ENCODE measurements at places on chromosomes 2 and 18.
A peak's percentile ranks its signal among the peaks of the same experiment; 100 is the strongest.

DNA sequence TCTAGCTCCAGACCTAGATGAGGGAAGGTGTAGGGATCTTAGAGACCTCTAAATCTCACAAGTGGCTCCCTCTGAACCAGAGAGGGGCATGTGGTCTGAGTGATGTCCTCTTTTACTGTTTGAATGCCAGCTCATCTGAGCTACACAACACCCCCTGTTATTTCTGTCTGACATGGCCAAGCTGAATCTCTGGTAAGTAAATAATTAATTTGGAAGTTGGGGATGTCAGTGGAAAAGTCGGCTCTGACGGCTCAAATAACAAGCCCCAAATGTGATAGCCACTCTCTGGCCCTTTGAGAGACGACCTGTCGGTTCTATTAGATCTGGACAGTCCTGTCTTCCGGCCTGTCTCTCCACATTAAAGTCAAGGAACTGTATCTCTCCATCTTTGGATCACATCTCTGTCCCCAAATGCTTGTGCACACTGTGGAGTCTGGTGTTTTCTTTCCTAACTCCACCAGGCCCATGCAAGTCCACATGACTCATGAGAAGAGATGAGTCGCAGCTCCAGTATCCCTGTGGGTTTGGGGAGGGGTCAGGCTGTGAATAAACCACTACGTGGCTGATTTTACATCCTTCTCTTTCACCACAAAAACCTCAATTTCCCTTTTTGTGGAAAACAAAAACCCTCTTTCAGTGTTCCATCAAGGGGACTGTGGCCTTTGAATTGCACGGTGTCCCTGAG, 52.5 kb downstream of the SETBP1 start:
- DNase-seq = peak; percentile 28

DNA sequence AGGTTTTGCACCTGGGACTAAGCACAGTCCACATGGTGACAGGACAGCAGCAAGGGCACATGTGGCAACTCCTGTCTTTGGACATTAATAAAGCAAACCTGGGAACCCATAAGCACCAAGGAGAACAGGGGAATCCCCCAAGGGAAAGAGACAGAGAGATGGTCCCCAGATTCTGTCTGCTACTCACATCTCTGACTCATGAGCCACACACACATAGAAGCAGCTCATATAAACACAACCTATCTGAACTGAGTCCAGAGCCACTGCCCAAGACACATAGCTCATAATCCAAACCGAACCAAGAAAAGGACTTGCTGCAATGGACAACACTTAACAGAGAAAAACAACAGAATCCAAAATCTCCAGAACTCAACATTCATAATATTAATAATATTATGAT, 82.5 kb downstream of the OSBPL1A start:
- DNase-seq = no peak

DNA sequence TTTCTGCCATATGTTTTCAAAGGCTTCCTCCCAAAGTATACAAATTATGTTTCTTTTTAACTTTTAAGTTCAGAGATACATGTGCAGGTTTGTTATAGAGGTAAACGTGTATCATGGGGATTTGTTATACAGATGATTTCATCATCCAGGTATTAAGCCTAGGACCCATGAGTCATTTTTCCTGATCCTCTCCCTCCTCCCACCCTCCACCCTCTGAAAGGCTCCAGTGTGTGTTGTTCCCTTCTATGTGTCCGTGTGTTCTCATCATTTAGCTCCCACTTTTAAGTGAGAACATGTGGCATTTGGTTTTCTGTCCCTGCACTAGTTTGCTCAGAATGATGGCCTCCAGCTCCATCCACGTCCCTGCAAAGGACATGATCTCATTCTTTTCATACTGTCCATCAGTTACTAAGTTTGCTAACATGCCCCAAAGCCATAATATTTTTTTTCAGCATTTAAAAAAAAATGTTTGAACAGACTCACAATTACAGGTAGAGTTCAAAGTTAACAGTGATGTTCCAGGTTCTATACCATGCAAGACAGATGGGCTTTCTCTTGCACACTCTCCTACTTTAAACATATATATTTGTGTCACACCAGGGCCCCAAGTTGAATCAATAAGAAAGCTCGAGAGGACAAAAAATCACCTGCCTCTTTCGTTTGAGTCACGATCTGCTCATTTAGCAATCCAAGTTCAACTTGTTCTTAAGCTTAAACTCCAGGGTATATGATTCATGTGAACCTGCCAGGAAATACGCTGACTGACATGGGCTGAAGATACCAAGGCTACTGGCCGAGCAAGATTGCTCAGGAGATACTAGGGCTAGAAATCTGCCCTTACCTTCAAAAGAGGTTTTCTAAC, 77.6 kb downstream of the AP1S3 start:
- no peak for DNase-seq

- DNase-seq = no peak
Observed at GRCh38 chr2:69789772-69790600, 39.5 kb upstream of the GMCL1 start.

- no peak for DNase-seq
Observed at GRCh38 chr2:174551697-174552096, 45.9 kb downstream of the WIPF1 start.

- DNase-seq = no peak
Observed at GRCh38 chr2:25373269-25373981, 31.7 kb upstream of the DNMT3A start.

DNA sequence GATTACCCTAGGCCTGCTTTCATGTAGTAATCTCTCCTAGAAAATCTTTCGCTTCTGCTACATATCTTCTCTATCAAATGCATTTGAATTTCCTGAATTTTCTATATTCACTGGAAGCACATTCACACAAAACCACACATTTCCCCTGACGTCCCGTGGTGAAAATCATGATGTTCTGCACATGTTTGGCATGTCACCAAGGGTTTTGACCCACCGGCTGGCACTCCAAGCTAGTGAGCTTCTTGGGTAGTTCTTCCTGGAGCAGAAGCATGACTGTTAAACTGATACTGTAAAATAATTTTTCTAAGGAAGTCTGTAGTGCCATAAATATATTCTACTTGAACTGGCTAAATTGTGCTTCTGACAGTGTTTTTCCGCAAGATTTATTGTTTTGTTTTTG, 510.1 kb upstream of the SLC8A1 start:
- DNase-seq = no peak

- no peak for DNase-seq
Observed at GRCh38 chr2:3162442-3163077, 215.1 kb downstream of the EIPR1 start.

DNA sequence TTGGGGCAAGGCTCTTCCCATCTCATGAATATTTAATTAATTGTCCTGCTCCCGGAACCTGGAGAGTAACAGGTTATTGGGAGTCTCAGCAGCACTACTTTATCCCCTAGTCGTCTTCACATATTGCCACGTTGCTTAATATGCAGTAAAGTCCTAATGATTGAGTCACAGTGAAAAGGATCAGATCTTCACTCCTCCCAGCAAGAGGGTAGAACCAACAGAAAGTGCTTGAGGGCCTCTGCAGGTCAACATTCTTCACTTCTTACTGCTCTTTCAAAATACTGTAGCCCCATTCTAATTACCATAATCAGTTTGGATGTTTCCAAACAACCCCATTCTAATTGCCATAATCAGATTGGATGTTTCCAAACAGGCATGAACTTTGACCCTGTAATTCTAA, 801.0 kb downstream of the LRRTM4 start:
- DNase-seq = no peak

- DNase-seq = no peak
Observed at GRCh38 chr2:159849160-159849813, 51.3 kb upstream of the CD302 start.

DNA sequence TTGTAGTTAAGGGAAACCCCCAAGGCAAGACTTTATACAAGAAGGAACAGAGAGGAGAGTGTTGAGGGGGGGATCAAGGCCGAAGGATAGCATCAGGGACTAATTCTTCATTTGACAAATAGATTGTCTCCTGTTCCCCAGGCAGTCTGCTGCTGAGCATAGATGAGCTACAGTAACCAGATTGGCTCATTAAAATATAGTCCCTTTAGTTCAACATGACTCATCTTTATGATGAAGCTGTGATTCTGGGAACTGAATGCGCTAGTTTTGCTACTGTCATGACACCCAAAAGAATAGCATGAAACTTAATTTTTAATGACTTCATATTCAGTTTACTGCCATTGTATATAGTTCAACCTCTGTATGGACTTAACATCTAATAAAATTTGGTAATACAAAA, 35.5 kb downstream of the TMEFF2 start:
- DNase-seq = no peak

- no peak for DNase-seq
Observed at GRCh38 chr2:160303076-160303475, 103.0 kb upstream of the ITGB6 start.

DNA sequence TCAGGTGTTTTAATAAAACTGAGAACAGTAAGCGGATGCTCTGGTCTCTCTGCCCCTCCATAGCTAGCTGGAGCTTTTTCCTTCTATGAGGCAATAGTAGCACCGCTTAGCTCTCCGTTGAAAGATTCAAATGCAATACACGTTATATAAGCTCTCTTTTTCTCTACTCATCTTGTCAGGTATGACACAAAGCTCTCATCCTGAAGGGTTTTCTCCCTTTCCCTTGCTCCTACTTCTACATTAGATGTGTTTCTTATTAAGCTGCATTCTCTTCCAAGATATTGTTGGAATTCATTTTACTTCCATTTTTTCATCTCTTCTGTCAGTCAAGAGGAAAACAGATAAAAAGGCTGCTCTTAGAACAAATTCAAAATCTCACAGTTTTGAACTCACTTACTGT, 434.6 kb upstream of the DDX18 start:
- no peak for DNase-seq

DNA sequence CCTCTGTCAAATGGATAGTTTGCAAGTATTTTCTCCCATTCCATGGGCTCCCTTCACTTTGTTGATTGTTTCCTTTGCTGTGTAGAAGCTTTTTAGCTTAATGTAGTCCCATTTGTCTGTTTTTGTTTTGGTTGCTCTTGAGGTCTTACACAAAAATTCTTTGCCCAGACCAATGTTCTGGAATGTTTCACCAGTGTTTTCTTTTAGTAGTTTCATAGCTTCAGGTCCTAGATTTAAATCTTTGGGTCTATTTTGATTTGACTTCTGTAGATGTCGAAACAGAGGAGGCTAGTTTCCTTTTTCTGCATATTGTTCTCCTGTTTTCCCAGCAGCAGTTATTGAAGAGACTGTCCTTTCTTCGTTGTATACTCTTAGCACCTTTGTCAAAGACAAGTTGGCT, 351.6 kb downstream of the PTPRM start:
- DNase-seq = no peak

GRCh38 chr18:58700209-58700608, 28.9 kb downstream of the MALT1 start:
- DNase-seq = no peak

- no peak for DNase-seq
Observed at GRCh38 chr2:17747684-17748452, 5.7 kb downstream of the SMC6 start.

DNA sequence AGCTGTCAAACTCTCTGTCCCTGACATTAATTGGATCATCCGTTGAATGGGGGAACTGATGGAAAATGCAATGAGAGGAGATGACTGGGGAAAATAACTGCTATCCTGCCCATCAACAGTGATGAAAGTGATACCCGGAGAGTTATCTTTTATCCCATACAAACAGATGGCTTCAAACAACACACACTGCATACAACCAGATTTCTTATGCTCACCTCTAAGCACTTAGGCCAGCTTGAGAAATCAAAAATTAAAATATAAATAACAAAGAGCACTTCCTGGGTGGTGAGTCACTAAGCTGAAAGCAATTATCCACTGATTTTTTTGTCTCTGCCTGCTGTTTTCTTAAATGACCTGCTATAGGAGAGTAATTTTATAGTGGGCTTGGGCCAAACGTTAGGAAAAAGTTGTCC, 237.6 kb upstream of the RGPD4 start:
- no peak for DNase-seq

GRCh38 chr2:190207930-190208329, 111.7 kb downstream of the HIBCH start:
- DNase-seq = no peak

- no peak for DNase-seq
Observed at GRCh38 chr2:129806990-129807389, 172.5 kb upstream of the RAB6C start.

DNA sequence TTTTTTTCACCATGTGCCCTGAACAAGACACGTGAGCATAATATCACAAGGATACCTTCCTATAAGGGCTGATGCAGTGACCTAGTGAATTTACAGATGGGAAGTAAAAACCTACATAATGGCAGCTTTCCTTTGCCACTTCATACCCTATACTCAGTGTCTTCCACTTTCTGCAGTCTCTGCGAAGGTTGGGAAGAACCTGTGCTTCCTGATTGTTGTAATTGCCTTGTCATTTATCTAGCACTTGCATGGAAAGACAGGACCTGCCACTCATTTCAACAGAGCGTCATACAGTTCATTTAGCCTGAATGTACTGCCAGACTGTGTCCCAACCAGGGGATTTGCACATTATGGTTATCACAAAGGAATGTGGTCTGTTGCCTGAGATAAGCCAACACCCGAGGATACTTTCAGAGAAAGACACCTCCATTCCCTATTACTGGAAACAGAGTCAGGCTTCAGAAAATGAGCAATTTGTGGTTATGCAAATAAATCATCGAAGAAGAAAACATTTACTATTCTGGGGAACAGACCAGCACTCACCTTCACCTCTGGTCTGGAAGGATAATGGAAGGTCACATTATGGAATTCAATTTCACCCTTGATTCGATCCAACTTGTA, 55.0 kb downstream of the ABCB11 start:
- no peak for DNase-seq

DNA sequence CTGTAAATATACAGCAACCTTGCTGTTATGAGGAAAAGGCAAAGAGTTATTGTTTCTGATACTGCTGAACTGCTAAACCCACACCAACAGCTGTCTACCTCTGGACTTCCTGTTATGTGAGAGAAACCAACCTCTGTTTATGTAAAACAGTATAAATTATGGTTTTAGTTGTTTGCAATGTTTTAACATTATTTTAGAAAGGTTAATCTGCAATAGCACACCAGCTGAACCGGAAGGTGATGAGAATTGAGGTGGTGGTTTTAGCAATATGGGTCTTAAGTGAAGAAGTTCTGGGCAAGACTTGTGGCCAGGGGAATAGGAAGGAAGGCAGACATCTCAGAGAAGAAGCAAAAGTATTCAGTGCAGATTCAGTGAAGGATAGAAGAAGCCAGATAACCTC, 237.8 kb downstream of the PLCL1 start:
- no peak for DNase-seq

All from activated T-cell treated with anti-CD3 and anti-CD28 coated beads for 24 hours (primary cell).